Stimulated activated CD8-positive, alpha-beta memory T cell treated with anti-CD3 and anti-CD28 coated beads, Interleukin-4, amount 100 ng/mL, for 24 hours (primary cell): ENCODE measurements at places on chromosomes 2 and 18.

DNA sequence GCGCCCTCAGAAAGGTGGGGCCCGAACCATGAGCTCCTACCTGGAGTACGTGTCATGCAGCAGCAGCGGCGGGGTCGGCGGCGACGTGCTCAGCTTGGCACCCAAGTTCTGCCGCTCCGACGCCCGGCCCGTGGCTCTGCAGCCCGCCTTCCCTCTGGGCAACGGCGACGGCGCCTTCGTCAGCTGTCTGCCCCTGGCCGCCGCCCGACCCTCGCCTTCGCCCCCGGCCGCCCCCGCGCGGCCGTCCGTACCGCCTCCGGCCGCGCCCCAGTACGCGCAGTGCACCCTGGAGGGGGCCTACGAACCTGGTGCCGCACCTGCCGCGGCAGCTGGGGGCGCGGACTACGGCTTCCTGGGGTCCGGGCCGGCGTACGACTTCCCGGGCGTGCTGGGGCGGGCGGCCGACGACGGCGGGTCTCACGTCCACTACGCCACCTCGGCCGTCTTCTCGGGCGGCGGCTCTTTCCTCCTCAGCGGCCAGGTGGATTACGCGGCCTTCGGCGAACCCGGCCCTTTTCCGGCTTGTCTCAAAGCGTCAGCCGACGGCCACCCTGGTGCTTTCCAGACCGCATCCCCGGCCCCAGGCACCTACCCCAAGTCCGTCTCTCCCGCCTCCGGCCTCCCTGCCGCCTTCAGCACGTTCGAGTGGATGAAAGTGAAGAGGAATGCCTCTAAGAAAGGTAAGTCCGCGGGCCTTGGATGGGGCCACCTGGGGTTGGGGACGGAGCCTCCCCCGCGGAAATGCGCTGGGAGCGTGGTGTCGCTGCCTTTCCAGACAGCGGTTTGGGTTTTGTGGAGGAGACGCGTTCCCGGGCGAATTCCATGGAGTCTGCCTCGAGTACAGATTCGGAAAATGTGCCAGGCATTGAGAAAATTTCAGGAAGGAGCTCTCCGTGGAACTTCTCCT lies 559 bp downstream of the HOXD1 start:
- DNase-seq, result no peak

DNA sequence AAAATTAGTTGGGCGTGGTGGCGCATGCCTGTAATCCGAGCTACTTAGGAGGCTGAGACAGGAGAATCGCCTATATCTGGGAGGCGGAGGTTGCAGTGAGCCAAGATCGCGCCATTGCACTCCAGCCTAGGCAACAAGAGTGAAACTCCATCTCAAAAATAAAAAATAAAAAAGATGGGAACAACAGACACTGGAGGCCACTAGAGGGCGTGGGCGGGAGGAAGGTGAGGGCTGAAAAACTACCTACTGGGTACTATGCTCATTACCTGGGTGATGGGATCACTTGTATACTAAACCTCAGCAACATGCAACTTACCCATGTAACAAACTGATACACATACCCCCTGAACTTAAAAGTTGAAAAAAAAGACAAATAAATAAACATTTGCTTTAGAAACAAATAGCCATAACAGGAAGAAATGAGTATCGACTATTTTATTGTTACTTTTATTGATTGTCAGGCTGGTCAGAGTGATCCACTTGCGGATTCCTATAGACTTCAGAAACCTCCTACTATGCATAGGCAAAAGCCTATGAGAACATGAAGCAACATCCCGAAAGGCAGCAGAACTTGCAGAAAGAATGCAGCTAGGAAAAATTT lies 61.0 kb downstream of the TMEM163 start:
- DNase-seq, result no peak

- DNase-seq, result no peak
Observed at GRCh38 chr18:46167971-46168370, 63.8 kb downstream of the HAUS1 start.

DNA sequence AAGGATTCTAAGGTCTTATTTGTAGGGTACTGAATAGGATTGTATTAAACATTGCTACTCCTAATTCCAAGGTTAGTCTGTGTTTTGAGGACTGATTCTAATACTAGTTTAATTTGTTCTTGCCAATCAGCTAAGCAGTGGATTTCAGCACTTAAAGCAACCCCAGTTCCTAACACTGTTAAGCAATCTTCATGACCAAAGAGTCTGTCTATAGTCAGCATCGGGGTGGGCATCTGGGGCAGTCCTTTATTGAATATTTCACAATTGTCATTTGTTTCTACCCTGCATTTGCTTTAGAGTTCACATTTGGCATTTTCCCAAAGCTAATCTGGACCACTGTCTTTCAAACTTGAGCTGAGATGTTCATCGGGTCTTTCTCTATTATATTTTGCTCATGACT lies 248.0 kb upstream of the TANK start:
- no peak for DNase-seq

DNA sequence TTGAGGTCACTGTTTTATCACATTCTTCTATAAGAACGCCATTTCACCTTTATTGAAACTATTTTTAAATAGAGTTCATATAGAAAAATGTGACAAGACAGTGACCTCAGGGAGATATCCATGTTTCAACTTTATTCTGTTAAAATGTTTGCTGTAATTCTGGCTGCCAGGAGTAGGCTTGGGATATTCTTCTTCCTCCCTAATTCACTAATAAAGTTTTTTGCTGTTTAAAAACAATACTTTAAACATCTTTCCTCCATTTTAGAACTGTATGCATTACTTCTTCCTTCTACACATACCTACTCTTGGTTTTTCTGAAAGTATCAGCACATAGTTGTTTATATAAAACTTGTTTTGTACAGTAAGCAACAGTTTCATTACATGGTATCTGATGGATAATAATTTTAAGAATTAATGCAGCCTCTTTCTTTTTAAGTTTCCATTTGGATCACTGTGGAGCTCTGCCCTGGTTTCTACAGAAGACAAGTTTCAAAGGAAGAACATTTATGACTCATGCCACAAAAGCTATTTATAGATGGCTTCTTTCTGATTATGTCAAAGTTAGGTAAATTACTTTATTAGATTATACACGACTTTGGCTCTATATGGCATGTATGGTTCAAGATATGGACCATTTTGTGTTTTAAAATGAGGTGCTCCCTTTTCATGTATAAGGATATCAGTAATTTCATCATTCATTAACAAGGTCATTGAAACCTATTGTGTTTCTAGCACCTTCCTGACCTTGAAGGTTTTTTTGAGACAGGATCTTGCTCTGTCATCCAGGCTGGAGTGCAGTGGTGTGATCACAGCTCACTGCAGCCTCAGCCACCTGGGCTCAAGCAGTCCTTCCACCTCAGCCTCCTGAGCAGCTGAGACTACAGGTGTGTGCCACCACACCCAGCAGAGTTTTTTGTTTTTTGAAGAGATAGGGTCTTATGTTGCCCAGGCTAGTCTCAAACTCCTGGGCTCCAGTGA lies 7.2 kb downstream of the CPSF3 start:
- DNase-seq, result no peak

DNA sequence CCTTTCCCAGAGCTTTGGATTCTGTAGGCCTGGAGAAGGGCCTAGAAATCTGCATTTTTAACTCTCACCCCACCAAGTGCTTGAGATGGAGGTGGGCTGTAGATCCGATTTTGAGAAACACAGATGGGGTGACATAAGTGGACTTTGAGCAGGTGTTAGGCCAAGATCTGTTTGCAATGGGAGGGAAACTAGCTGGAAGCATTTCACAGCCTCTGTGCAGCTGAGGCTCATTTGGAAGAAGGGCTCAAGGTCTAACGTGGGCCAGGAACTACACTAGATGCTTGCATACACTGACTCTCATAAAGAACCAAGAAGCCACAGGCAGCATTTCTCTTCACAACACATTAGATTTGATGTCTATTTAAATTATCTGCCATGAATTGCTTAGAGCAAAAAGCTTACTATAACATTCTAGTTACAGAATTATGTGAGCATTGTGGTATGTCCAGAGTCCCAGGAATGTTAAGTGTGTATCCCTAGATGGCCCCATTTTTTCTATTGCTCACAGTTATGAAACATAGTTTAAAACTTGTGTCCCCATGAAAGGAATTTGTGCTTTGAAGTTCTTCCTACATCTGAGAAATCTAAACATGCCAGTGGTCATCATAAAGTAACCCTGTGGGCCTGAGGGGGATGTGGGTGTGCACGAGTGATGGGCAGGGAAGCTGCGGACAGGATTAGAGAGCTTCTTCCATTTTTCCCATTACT lies 77.2 kb downstream of the CD28 start:
- DNase-seq, result no peak
